ENCODE measurements at places on chromosomes 7 and 10.

GRCh38 chr10:131569851-131570715 is 258.6 kb upstream of the TCERG1L start:
- DNase-seq: no peak

- no peak for DNase-seq
Measured at GRCh38 chr7:93817004-93817403, 73.5 kb downstream of the TFPI2 start.

DNA sequence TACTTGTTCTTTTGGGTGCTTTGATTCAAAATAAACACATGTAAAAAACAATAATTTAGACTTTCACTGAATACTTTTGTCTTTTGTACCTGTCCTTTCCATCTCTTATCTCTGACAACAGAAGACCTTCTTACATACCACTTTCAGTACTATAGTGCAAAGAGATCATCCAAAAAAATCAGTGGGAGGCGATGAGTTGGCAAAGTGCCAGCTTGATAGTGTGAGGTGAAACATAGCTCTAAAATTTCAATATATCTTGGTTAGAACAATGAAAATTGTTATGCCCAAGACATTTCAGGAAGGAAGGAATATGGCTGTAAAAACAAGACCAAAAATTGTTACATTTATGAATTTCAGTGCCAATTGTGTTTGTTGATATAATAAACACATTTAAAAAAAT is 390.2 kb upstream of the COBL start:
- DNase-seq: no peak

GRCh38 chr10:51602326-51602725 is 97.1 kb downstream of the CSTF2T start:
- DNase-seq: no peak

DNA sequence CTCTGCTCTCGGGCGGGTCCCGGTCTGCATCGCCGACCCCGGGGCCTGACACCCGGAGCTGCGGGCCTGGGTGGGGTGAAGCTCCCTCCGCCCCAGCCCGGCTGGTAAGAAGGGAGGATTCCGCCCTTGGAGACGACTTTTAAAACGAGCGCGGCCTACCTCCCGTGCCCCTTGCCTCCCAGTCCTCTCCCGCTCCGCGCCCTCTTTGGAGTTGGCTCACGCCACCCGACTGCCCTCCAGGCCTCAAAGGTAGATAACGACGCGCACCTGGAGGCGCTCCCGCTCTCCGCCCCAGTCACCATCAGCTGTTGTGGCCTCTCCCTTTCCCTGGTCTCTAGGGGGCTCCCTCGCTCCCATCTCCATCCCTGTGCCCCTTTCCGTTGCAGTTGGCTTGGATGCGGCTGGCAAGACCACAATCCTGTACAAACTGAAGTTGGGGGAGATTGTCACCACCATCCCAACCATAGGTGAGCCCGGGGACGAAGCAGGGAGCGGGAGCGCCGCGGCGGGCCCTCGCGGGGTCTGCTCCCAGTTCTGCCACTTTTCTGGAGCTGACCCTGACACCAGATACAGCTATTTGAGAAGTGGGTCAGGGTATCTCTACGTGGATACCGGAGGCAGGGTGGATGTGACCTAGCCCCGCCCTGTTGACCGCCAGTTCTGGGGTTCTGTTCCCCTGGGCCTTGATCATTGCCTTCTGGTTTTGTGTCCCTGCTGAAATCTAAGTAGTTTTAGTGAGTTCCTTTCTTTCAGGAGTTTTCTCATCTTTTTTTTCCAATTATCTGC is 679 bp downstream of the ARF5 start:
- no peak for DNase-seq

GRCh38 chr10:11921800-11922392 is 98.7 kb downstream of the PROSER2 start:
- no peak for DNase-seq

GRCh38 chr10:65675236-65675635 is 1250.6 kb upstream of the LRRTM3 start:
- DNase-seq: no peak

DNA sequence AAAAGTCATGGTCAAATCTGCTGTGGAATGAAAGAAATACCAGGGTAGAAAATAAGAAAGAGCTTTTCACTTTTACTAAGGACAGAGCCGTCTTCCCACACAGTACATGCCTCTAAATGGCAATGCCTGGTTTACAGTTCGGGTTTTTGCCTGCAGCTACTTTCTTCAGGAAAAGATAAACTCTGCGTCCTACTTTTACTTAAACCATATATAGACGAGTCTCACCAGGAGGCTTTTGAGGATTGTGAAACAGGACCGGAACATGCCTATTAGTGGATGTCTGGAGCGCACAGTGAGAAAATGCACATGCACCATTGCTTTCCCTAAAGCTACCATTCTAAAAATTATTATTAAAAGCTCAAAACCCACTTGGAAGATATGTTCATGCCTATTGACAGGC is 70.5 kb downstream of the KLF6 start:
- DNase-seq: no peak

GRCh38 chr7:103711413-103711812 is 265.4 kb upstream of the SLC26A5 start:
- DNase-seq: no peak

DNA sequence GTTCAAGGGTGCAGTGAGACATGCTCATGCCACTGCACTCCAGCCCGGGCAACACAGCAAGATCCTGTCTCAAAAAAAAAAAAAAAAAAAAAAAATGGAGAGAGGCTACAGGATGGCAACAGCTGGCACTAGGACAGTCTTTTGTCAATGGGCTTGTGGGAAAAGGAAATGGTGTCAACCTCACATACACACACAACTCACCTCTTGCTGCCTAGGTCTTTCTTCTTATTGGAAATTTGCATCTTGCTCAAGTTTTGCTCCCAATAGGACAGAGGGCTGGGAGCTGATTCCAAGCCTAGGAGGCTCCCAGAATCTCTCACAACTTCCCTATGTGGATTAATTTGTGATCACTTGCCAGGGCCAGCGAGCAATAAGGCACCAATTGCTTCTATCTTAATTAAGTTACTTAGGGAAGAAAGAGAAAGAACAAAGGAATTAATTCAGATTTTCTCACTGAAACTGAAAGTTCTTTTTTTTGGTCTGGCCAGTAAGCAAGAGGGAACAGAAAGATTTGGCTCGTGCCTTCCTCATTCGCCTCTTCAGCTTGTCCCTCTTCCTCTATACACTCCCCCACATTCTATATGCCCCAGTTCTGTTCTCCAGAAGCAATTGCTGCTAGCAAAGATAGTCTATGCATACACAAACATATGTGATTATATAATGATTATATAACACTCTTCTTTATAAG is 33.8 kb downstream of the MAP3K8 start:
- DNase-seq: no peak

DNA sequence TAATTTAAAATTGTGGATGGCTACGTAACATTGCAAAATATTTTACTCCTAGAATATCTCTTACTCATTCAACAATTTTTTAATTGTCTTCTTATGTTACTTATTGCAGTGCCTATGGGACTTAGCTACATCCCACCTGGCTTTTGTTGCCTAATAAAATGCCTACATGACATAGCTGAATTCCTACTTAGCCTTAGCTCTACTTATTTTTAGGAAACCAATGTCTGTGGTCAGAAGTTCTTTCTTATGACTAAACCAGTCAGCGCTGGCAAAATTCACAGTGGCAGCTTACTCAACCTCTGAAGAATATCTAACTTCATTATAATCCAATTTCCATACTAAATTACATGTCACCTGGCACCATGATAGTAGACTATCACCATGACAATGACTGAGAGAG is 1612.4 kb upstream of the LRRTM3 start:
- no peak for DNase-seq

DNA sequence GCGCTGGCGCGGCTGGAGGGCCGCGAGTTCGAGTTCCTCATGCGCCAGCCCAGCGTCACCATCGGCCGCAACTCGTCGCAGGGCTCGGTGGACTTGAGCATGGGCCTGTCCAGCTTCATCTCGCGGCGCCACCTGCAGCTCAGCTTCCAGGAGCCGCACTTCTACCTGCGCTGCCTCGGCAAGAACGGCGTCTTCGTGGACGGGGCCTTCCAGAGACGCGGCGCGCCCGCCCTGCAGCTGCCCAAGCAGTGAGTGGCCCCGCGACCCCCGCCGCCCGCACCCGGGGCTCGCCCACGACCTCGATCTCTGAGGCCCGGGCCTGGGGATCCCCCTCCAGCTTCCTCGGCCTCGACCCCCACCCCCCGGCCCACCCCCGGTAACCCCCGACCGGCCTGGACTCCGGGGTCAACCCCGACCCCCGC is 537 bp downstream of the FOXK1 start:
- no peak for DNase-seq

- DNase-seq: no peak
Measured at GRCh38 chr10:86191686-86192085, 174.9 kb downstream of the GRID1 start.

GRCh38 chr7:75984130-75985008 is 10.0 kb downstream of the TMEM120A start:
- DNase-seq: no peak

DNA sequence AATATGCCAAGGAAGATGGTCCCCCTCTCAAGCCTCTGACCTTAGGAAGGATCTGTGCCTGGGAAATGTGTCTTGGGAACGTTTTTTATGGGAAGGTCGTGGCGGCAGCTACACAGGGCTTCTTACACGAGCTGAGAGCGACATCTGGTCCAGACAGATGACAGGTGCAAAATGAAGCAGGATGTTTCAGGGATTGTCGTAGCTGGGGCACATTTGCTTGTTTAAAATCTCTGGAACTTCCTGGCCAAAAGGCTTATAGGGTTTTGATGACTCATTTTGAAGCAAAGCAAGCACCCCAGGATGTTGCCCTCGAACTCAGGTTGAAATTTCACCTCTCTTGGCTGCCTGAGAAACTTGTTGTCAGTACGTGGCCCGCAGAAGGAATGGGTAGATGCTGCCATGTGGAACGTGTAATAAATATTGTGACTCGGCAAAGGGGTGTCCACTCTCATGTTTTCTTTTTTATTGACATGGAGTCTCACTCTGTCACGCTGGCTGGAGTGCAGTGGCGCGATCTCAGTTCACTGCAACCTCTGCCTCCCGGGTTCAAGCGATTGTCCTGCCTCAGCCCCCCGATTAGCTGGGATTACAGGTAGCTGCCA is 117.5 kb downstream of the CAMK1D start:
- no peak for DNase-seq

- no peak for DNase-seq
Measured at GRCh38 chr7:158803367-158803969, 25.8 kb downstream of the ESYT2 start.

GRCh38 chr10:86693721-86694369 is 25.5 kb downstream of the LDB3 start:
- no peak for DNase-seq

- DNase-seq: no peak
Measured at GRCh38 chr7:23184709-23185359, 3.0 kb downstream of the NUP42 start.

DNA sequence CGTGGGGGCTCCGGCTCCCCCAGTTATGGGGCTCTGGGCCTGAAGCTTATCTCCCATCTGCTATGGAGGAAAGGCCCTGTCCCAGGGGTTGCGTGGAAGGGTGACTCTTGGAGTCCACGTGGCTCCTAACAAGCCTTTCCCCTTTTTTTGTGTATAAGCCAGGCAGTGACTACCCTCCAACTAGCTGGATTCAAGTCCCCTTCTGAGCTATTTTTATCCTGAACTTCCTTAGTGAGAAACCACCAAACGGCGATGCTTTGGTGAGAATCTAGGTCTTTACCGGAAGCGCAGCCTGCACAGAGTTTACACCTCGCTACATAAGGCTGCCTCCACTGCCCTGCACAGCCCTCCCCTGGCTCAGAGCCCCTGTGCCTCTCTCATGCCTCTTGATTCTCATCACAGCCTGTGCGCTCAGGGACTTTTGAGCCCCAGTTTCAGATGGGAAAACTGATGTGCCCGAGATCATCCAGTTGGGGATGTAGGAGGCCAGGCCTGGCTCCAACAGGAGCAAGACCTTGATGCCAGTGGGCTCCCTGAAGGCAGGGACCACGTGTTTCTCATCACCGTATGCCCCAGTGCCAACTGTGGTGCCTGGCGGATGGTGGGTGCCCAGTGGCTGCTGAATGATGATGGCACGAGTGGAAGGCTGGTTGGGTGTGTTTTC is 102.3 kb upstream of the PPIF start:
- no peak for DNase-seq

DNA sequence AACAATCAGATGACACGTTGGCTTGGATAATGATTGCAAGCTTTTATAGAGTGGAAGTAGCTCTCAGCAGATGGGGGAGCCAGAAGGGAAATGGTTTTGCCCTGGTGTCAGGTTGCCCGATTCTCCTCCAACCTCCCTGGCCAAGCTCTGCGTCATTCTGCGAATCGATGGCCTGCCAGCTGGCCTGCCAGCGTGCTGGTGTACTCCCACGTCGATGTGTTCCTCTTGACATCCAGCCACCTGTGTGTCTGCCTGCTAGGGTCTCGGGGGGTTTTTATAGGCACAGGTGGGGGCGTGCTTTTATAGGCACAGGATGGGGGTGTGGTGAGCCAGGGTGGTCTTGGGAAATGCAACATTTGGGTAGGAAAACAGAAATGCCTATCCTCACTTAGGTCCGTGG is 4.6 kb downstream of the NET1 start:
- no peak for DNase-seq

- no peak for DNase-seq
Measured at GRCh38 chr7:29217113-29217512, 22.5 kb downstream of the CHN2 start.

GRCh38 chr10:113616244-113617074 is 47.4 kb downstream of the NRAP start:
- DNase-seq: no peak

DNA sequence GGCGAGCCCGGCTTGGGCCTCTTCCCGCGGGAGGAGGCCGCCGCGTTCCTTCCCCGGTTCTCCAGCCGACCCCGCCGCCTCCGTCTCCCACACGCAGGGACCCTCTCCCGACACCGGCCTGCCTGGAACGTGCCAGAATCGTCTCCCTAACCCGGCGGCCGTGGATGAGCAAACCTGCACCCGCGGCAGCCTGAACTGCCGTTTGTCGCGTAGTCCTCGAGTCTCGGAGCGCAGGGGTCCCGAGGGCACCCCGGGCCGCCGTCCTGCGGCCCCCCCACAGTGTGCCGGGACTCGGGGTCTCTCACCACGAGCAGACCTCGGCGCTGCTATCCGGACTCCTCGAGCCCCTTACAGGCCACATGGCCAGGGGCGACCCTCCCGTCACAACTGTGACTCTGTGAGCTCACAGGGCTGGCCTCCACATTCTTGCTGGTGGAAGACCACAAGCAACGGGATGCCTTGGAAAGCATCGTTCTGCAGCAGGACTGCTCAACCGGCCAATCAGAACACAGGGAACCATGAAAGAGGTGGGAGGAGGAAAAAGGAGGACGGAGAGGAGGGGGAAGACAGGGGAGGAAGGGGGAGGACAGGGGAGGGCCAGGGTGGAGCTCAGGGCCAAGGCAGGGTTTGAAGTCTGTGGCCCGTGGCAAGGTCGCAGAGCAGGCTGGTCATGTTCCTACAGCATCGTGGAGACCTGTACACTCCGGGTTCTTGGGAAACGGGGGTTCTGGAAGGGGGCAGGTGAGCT is 276.9 kb downstream of the DNAJB6 start:
- DNase-seq: no peak

GRCh38 chr7:139734395-139734794 is 43.4 kb downstream of the HIPK2 start:
- DNase-seq: no peak

- DNase-seq: no peak
Measured at GRCh38 chr10:35004651-35005050, 85.5 kb downstream of the CUL2 start.

All from stimulated activated CD8-positive, alpha-beta memory T cell treated with anti-CD3 and anti-CD28 coated beads, Interleukin-4, amount 100 ng/mL, for 4 hours (primary cell).